Kidney capillary endothelial cell (primary cell): ENCODE measurements at places on chromosomes 1 and 21.

GRCh38 chr1:2382621-2383361 is 8.6 kb downstream of the MORN1 start:
- DNase-seq, result no peak

- peak; percentile 67 for DNase-seq
These were observed 16.1 kb upstream of the AQP10 start for GRCh38 chr1:154304664-154305337.

DNA sequence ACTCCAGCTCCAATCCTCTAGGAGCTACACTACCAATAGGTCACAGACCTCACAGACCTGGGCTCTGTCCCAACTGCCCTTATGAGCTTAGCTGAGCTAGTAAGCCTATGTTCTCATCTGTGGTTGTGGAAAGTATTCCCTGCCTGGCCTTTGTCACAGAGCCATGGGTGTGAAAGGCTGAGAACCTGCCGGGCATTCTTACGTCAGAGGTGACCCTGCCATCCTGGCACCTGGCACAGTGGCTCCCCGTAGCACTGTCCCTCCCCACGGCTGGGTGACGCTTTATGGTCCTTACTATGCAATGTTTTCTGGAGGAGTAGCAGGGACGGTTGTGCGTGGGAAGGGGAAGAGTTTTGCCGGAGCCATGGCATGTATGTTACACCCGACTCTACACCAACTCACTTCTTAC is 3.5 kb downstream of the TNFRSF1B start:
- no peak for DNase-seq

DNA sequence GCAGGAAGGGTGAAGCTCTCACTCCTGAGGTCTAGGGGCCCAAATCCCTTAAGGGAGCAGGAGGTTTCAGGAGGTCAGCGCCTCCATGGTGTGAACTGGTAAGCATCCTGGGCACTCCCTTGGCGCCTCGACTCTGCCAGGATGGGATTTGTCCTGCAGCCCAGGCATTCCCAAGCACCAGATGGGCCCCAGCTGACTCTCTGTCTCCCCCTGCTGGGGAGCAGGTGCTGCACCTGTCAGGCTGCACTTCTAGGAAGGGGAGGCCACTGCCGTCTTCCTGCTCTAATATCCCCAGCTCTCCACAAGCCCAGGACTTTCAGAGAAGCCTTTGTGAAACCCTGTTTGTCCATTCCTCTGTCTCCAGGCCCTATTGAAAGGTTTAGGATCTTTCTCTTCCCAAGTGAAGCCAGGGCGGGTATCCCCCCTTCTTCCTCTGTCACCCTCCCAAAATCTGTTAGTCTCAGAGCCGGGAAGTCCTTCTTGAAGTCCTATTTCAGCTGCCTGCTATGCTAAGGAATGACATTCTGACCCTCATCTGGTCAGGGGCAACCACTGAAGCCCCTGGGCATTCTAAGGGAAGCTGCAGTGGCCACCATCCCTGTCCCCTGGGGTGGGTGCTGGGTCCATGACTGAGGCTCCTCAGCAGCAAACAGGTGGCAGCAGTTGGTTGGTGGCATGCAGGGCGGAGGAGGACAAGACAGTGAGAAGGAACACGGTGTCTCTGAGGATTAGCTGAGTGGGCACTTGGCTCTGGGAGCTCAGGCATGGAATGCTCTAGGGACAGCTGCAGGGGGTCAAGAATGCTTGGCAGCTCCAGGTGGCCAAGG is 3.2 kb downstream of the MYBPH start:
- DNase-seq, result peak; percentile 63

DNA sequence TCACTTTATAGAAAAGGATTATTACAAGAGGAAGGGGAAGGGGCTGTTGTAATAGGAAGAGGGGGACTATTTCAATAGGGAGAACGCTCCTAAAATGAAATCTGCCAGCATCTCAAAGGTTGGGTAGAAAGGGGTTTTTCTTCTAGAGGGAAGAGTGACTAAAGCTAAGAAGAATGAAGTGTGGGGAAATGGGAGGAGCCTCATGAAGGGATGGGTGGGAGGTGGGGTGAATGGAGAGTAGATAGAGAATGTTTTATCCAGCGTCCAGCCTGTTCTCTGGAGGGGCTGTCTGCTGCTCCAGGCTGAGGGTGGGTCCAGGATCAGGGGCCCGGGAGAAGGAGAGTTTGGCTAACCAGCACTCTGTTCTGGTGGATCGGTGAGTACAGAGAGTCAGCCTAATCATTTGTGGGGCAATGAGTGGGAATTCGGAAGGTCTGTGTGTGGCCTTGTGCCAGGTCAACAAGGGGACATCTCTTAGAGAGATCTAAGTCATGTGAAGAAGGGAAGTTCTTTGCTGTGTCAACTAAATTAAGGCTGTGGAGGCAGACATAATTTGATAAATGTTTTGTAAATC is 25.2 kb downstream of the VN1R5 start:
- no peak for DNase-seq

GRCh38 chr1:94862718-94863117 is 42.6 kb downstream of the SLC44A3 start:
- DNase-seq, result no peak

- no peak for DNase-seq
These were observed 34.5 kb upstream of the KCNQ4 start for GRCh38 chr1:40748841-40749718.

DNA sequence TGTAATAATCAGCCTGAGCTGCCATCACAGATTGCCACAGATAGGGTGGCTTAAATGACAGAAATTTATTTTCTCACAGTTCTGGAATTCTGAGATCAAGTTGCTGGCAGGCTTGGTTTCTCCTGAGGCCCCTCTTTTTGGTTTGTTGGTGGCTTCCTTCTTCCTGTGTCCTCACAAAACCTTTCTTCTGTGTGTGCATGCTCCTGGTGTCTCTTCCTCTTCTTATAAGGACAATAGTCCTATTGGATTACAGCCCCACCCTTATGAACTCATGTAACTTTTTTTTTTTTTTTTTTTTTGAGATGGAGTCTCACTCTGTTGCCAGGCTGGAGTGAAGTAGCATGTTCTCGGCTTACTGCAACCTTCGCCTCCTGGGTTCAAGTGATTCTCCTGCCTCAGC is 41.0 kb upstream of the F3 start:
- DNase-seq, result no peak

DNA sequence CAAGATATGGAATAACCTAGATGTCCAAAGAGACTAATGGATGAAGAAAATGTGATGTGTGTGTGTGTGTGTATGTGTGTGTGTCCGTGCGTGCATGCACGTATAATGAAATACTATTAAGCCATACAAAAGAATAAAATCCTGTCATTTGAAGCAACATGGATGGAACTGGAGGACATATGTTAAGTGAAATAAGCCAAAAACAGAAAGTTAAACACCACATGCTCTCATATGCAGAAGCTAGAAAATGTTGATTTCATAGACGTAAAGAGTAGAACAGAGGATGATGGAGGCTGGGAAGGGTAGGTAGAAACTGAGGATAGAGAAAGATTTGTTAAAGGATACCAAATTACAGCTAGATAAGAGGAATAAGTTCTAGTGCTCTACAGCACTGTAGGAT is 133.7 kb downstream of the APP start:
- no peak for DNase-seq

DNA sequence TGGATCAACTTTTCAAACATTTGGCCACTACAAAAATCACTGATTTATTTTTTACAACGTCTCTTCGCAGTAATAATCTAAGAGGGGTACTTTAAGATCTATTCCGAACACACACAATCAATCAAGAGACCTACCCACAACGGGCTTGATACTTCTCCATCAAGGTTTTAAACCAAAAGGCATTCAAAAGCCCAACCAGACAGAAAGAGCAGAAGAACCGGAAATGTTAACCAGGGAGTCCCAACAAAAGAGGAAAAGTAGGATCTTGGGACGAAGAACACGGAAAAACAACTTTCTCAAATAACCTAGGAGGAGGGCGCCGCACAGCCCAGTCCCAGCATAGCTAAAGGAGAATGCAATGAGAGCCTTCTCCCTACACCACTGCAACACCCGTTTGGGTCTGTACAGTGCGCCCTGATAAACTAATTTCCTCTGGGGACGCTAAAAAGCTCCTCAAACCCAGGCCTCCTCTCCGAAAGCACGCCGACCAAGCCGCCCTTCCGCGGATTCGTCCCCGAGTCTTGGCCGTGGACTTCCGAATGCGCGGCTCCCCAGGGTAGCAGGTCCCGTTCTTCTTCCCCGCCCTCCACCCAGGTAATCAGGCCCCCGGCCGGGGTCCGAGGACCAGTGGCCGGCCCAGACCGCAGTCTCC is 623 bp downstream of the RPL22 start:
- DNase-seq, result no peak

GRCh38 chr1:165290148-165290547 is 66.4 kb downstream of the LMX1A start:
- no peak for DNase-seq

DNA sequence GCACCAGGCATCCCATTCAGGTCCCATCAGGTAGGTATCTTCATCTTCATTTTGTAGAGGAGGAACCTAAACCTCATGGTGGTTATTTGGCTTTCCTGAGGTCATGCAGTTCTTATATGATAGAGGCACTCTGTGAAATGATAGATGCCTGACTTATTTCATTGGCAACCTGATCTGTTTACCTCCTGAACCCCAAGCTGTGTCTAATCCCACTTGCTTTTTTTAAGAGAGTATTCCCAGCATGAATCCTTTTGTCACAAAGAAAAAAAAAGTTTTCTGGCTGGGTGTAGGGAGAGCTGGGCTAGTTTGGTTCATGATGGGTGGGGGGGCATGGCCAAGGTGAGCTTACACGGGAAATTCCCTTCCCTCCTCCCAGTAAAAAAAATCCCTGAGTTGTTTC is 154.2 kb downstream of the TENT5C start:
- no peak for DNase-seq

DNA sequence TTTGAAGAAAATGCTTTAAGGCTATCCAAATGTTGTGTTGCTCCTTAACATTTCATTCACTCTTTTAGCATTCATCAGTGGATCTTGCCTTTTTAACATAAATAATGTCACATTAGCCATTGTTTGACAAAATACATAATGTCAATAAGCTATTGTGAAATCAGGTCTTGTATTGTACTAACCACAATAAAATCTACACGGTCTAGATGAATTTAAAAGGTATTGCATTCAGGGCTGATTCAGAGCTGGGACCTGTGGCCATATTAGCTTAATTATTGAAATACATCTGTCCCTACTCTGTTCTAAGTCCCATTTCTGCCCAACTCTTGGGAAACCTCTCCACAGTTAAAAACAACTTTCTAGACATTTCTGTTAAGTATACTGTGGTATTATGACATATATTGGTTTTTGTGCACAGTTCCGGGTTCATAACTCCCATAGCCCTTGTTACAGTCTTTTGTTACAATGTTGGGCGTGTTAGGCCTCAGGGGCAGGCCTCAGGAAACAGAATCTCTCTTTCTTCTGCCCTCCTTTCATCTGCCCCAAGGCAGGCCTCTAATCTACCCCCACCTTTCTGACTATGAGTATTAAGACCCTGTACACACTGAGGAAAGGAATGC is 44.7 kb upstream of the CITED4 start:
- DNase-seq, result no peak

GRCh38 chr1:64469116-64469976 is 583 bp upstream of the CACHD1 start:
- no peak for DNase-seq

GRCh38 chr1:205298191-205298994 is 23.2 kb downstream of the NUAK2 start:
- peak; percentile 94 for DNase-seq

DNA sequence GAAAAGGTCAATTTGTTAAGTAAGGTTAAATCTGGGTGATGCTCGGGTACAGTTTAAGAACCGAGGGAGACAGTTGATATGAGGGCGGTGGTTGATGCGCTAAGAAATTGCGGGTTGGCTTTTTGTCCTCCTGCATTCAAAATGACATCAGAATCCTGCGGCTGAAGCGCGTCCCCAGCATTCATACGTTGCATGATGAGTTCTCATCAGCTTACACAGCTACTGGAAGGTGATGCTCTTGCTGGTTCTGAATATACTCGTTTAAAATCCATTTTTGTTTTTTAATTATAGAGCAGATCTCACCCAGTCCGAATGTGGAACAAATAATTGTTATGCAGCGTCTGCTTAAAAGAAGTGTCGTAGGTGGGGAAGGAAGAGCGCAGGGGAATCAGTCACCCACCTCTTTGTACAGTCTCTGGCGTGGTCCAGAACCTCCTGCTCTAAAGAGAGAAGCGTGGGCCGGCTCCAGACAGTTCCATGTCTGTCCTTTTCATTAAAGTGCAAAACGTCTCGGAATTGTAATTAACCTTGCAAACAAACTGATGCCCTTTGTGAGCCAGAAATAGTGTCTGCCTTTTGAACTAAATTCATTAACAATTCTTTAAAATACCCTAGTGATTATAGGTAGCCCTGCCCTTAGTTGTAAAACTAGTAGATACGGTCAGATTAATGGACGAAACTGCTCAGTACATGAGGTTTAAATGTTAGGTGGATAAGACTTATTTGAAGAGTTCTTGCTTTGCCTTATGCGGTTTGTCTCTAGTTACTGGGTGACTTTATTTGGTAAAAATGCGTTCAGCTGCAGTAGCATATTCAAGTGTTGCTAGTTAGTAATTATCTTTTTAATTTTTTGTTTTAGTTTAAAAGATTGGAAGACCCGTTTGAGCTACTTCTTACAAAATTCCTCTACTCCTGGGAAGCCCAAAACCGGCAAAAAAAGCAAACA is 741 bp downstream of the RGS2 start:
- peak; percentile 61 for DNase-seq

DNA sequence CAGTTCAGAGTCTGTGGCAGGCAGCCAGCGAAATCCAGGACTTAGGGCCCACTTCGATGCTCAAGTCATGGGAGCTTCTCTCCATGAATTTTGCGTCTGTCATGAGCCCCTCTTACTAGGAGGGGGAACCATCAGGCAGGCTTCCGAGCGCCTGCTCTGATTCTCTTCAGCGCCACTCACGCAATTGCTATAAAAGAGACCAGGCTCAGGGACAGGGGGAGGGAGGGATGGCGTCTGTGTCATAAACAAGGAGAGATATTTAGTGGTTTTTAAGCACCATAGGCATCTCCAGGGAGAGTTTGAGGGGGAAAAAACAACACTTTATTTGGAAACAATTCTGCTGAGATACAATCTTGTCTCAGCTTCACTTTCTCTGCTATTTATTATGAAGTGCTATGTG is 60.6 kb downstream of the NAV1 start:
- DNase-seq, result no peak

DNA sequence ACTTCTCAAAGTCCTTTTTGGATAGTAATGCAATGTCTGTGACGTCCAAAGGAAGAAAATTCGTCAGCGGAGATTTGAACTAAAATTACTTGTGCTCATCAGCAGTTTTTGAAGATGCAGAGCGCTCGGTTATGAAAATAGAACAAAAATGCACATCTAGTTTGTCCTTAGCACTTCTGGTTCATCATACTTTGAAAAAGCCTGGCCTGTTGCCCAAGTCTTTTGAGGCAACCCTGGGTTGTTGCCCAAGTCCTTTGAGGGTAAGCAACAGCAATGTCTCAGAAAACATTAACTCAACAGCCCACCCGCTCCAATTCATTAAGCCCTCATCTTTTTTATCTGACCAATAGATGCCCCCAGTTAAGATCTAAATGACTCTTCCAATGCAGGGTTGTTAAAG is 91.9 kb downstream of the HUNK start:
- no peak for DNase-seq

- DNase-seq, result no peak
These were observed 2.6 kb upstream of the CFAP45 start for GRCh38 chr1:159902541-159902940.

- DNase-seq, result no peak
These were observed 145.5 kb upstream of the NRIP1 start for GRCh38 chr21:15210235-15210678.

- DNase-seq, result no peak
These were observed 186.5 kb downstream of the DSCAM start for GRCh38 chr21:40660461-40660860.

GRCh38 chr1:183873642-183874041 is 68.7 kb downstream of the RGL1 start:
- peak; percentile 92 for DNase-seq
